ENCODE measurements at places on chromosomes 3 and 15. TPM values are rescaled to one million over a fixed set of nuclear protein-coding genes. Genes with fewer than 3 reads are reported as not detected.
A peak's percentile ranks its signal among the peaks of the same experiment; 100 is the strongest.

Gene SYNM
- total RNA-seq, result 10.6 TPM

Gene SLCO3A1
- 7.2 TPM for total RNA-seq

Gene ASB14
- total RNA-seq, result not detected

Gene MSL2
- 35.1 TPM for total RNA-seq

- no peak overlapping the region for H3K4me3 ChIP-seq
- H3K36me3 ChIP-seq, result no peaks in the 10 kb centered on the region
- peaks cover 3% of the 10 kb centered on the region for H3K4me1 ChIP-seq
- no peak for DNase-seq
Measured at GRCh38 chr3:28171962-28172361, 69.5 kb upstream of the CMC1 start.

- H3K36me3 ChIP-seq, result no peaks in the 10 kb centered on the region
- peak overlapping the region; percentile 45 for H3K27ac ChIP-seq
- H3K27me3 ChIP-seq, result no peaks in the 10 kb centered on the region
- peak; percentile 57 for DNase-seq
- no peak overlapping the region for H3K4me3 ChIP-seq
Measured at GRCh38 chr3:63051920-63052319, 176.7 kb upstream of the CADPS start.

All from endodermal cell (in vitro differentiated cells).